ENCODE measurements at places on chromosomes 3 and 15.

DNA sequence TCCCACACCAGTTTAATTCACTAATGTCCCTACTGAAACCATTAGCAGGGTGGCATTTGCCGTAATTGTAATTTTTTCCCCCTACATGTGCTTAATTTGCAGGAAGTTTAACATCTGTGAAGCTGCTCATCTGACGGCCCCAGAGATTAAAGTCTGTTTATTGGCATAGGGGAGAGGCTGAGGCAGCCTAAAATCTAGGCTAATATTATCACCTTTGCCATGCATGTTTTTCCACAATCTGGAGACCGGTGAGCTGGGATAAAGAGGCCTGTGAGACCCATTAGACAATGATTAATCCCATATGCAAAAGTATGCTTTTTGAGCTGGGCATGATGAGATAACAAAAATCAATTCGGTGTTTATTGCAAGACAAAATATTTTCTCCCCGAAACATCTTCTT is 561.2 kb upstream of the ALCAM start:
- no peak for DNase-seq

DNA sequence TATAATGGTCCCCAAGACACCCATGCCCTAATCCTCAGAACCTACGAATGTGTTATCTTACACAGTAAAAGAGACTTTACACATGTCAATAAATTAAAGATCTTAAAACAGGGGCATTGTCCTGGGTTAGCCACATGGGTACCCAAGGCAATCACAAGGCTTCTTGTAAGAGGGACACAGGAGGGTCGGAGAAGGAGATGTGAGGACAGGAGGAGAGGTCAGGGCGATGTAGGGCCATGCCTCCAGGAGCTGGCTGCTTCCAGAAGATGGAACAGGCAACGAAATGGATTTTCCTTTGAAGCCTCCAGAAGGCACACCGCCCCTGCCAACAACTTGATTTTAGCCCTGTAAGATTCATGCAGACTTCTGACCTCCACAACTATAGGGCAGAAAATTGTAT is 262.7 kb downstream of the MEX3B start:
- no peak for DNase-seq

GRCh38 chr15:59741274-59741906 is 52.3 kb upstream of the BNIP2 start:
- peak; percentile 87 for DNase-seq

GRCh38 chr3:144362126-144362525 is 390.5 kb downstream of the DIPK2A start:
- peak; percentile 65 for DNase-seq

GRCh38 chr3:150681057-150681456 is 22.7 kb downstream of the ERICH6 start:
- no peak for DNase-seq

DNA sequence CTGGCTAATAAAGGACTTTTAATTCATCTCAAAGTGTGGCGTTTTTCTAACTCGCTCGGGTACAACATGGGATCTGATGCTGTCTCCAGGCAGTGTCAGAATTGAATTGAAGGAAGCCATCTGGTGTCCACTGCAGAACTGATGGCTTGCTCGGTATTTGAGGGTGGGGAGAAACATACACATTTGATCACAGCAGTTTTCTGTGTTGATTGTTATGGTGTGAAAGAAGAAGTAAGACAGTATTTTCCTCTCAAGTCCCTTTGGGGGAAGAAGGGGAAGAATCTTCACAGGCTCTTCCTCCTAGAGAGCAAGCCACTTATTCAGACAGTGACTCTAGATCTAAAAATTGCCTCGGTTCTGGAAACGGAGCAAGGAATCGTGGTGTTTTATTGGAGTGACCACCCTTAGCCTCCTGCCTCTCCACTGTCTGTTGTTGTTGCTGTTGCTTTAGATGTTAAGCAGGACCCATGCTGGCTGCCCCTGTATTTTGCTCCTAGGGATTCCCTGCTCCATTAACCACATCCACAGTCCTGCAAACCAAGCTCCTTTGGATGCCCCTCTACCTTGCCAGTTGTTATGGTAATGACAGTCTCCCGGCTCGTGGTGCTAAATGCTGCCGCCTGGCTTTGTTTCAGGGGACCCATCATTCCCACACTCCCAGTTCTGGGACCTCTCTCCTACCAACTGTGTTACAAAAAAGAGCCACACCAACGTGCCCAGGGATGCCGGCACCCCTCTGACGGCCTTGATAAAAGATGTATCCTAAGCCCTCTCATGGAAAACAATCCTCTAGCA is 15.3 kb upstream of the MCCC1 start:
- DNase-seq = no peak

GRCh38 chr3:197545101-197545500 is 10.7 kb downstream of the BDH1 start:
- no peak for DNase-seq

DNA sequence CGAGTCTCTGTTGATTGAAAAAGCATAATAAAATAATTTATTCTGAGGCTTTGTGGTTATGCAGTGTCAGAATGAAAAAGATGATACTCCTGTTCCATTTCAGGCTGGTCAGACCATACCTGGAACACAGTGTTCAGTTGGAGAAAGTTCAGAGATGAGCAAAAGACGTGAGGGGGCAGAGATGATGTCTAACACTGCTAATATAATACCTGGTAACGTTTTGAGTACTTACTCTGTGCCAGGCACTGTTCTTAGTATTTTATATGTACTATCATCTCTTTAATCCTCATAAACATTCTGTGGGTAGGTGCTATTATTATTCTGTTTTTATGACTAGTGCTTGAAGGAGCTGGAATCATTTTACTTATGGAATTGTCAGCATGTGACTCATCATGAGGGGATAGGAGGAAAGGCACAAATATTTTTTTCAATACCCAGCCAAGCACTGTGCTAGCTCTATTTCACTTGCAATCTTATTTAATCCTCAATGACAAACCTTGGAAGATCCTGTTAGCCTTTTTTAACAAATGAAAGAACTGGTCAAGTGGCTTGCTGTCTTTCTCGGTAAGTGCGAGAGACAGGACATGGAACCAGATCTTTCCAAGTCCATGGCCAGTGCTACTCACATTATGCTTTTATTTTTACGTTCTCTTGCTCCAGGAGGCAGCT is 31.8 kb downstream of the IQGAP1 start:
- DNase-seq = no peak

DNA sequence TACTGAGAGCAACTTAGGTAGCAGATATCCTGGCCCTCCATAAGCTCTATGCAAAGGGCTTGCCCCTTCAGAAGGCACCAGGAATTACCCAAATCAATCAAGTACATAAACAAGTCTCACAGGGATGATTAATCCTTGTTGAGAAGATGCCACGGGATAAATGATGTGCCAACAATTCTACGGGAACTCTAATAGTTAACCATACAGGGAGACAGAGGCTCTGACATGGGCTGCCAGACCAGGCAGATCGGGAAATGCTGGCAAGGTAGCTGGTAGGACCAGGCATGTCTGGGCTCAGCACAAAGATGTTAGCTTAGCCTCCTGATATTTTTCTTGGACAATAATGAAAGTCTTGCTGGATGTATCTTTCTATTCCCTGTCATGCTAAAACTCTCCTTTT is 249.3 kb upstream of the THBS1 start:
- no peak for DNase-seq

- DNase-seq = no peak
These were observed 30.3 kb downstream of the UMPS start for GRCh38 chr3:124760601-124761000.

GRCh38 chr15:58471348-58471747 is 39.6 kb downstream of the LIPC start:
- no peak for DNase-seq

- peak; percentile 65 for DNase-seq
These were observed 297.3 kb downstream of the MECOM start for GRCh38 chr3:169365993-169366915.
